ENCODE measurements at places on chromosomes 7 and 10.
A peak's percentile ranks its signal among the peaks of the same experiment; 100 is the strongest.

- no peaks in the 10 kb centered on the region for H3K4me1 ChIP-seq
- DNase-seq: no peak
- no peaks in the 10 kb centered on the region for H3K27me3 ChIP-seq
- no peak overlapping the region for H3K27ac ChIP-seq
- H3K36me3 ChIP-seq: no peaks in the 10 kb centered on the region
Observed at GRCh38 chr7:106640368-106641141, 20.4 kb downstream of the CCDC71L start.

DNA sequence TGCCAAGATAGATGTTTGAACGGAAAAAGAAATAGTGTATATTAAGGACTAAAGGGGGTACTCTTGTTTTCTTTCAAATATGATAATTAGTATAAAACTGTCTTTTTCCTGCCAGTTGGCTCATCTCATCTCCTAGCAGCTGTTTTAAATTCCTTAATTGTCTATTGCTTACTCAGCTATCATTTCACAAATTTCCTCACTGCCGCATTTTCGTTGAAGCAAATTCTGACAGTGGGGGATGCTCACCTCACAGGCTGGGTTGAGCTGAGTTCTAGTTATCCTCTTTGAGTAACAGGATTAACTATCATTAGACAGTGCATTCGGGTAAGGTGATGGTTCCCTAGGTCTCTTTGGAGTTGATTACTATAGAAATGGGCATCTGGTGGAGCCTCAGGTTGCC, 592.0 kb downstream of the AUTS2 start:
- H3K4me1 ChIP-seq: no peaks in the 10 kb centered on the region
- H3K4me3 ChIP-seq: no peak overlapping the region
- H3K36me3 ChIP-seq: peaks cover 2% of the 10 kb centered on the region
- no peak for DNase-seq

DNA sequence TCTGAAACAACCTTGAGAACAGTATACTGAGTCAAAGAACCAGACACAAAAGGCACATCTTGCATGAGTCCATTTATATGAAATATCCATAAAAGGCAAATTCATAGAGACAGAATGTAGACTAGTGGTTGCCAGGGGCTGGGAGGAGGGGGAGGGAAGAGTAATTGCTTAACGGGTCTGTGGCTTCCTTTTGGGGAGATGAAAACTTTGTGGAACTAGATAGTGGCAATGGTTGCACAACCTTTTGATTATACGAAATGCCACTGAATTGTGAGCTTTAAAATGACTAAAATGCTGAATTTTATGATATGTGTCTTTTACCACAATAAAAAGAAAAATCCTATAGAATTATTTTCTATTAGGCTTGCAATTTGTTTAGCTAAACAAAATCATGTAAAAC, 16.8 kb downstream of the ADRB1 start:
- H3K27ac ChIP-seq: peak overlapping the region; percentile 88
- H3K4me1 ChIP-seq: peaks cover 77% of the 10 kb centered on the region
- no peaks in the 10 kb centered on the region for H3K27me3 ChIP-seq
- no peak for DNase-seq
- H3K36me3 ChIP-seq: no peaks in the 10 kb centered on the region

DNA sequence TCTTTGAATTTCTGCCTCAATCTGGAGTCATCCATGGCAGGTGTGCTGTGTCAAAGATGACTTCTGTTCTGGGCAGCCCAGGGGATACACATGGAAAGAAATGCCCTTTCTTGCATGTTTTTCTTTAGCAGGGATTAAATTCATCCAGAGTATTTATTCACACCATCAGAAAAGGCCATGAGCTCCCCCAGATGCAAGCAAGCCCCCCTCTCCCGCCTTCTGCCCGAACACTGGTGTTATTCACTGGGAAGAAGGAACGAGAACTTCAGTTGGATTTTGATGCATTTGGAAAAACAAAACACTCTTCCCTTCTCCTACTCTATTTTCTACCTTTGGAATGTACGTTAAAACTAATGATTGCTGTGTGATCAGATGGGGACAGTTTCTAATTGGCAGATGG, 1.4 kb downstream of the PLPP4 start:
- DNase-seq: no peak
- H3K4me1 ChIP-seq: peaks cover 15% of the 10 kb centered on the region
- H3K4me3 ChIP-seq: no peak overlapping the region
- no peak overlapping the region for H3K27ac ChIP-seq
- H3K36me3 ChIP-seq: no peaks in the 10 kb centered on the region

DNA sequence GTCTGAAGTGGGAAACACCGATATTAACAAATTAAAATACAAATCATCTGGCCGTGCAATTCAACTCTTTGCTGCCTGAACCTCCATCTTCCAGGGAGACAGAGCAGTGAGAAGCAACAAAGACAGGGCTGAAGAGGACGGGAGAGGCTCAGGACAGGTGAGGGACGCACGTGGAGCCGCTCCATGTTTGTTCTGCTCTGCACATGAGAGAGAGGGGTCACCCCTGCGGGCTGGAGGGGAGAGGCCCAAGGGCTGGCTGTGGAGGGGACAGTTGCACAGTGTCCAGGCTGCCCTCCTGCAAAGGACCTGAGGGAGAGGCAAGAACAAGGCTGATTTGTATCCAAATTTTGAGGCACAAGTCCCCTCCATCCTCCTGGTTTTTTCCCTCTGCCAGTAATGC, 41.7 kb downstream of the COBL start:
- peaks cover 42% of the 10 kb centered on the region for H3K4me1 ChIP-seq
- H3K4me3 ChIP-seq: no peak overlapping the region
- no peaks in the 10 kb centered on the region for H3K27me3 ChIP-seq
- H3K27ac ChIP-seq: peak overlapping the region; percentile 82

DNA sequence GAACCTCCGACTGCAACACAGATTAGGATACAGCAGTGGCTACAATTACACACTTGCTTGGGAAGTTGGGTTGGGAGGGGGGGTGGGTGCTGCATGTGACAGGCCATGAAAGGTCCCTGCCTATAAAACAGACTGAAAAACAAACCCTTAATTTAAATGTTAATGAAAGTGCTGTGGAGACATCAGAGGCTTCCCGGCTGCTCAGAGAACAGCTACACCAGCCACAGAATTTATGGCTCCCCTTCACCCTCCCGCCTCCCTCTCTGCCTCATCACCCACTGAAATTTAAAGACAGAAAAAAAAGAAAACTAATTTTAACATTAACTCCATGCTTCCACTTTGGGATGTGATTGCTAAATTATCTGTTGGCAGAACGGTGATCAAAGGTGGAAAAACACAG, 34.7 kb downstream of the FBXW4 start:
- H3K27me3 ChIP-seq: no peaks in the 10 kb centered on the region
- H3K27ac ChIP-seq: no peak overlapping the region
- no peak overlapping the region for H3K4me3 ChIP-seq

DNA sequence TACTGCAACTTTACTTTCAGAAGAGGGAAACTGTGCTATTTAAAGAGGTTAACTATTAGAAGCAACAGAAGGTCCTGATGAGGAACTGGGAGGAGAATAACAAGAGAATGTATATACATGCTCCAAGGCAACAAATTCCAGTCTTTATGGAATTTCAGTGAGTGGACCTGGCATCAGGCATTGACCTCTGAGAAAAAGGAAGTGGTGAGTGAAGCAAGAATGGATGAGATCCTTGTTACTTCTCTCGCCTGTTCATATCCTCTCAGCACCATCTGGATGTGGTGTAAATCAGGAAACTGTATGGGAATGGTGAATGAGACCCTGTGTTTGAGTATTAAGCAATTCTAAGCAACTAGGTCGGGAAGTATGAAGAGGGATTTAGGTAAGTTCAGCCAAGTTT, 30.3 kb upstream of the KBTBD2 start:
- no peak for DNase-seq
- no peak overlapping the region for H3K4me3 ChIP-seq
- H3K36me3 ChIP-seq: peaks cover 62% of the 10 kb centered on the region
- H3K4me1 ChIP-seq: no peaks in the 10 kb centered on the region
- H3K27ac ChIP-seq: no peak overlapping the region

All from left ventricle myocardium inferior (tissue), 1 donor.